ENCODE measurements at places on chromosomes 6 and 20.

- no peak for DNase-seq
These were observed 18.5 kb upstream of the TUBB2A start for GRCh38 chr6:3175715-3176402.

DNA sequence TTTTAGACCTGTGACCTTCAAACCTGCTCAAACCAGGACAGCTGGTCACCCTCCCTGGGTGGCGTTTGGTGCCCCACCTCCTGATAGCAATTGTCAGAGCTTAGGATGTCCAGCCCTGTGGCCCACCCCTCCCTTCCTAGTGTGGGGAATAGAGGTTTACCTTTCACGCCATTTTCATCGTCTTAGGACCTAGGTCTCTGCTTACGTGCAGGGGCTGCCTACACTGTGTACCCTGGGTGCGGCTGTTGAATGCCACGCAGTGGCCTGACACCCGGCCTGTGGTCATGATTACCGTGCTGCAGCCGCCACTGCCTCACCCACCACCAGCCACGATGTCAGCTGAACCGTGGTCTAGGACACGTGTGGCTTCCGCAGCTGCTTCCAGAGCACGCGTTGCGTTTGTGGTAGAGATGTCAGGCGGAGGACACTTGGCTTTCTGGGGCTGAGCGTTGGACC lies 157.3 kb downstream of the DTNBP1 start:
- no peak for DNase-seq

DNA sequence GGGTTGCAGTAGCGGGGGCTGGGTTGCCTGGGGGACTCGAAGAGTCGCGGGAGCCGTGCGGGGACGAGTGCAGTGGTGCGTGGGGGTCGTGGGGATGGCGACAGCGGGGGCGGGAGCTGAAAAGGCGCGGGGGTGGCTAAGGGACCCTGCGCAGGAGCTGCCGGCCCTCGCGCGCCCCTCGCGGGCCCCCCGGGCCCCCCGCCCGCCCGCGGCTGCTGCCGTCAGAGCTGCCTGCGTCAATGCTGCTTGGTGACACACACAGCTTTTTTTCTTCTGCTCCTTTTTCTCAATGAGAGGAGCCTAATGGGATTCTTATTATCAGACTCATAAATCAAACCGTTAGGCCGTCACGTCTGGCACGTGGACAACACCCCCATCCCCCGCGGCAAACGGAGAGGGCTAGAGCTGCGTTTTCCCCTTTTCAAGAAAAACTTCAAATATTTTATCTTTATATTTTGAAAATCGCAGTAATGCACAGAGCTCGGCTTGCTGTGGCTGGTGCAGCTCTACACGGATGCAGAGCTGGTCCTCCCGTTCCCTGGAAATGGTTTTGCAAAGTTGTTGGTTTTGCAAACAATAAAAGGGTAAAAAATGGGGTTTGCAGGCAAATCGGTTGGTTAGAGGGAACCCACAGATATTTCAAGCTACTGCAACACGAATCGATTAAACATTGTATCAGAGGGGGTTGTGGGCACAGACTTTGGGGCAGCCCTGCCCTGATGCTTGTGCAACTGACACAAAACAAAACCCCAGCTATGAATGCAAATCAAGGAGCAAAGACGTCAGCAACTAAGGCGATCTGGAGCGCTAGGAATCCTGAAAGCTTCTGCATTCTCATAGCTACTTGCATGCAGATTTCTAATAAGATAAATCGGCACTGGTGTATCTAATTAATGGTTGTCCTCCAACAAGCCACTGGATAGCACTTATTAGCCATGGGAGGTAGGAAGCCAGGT lies 161.4 kb downstream of the TBXT start:
- DNase-seq, result peak; percentile 5

GRCh38 chr20:54282625-54283024 lies 74.7 kb downstream of the PFDN4 start:
- no peak for DNase-seq

DNA sequence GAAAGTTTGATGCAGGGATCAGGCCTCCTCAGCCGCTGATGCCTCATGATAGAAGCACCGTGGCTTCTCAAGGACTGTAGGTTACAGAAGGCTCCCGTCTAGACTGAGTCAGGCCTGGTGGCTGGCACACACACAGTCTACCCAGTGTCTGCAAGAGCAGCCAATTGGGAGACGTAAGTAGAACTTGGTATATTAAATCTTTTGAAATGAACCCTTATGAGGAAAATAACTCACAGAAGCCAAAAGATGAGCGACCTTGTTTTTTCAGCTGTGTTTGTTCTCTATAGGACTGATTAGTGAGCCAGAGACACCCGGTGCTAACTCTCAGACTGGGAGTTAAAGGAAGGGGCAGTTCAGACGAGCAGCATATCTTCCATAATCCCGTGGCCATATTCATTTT lies 5.9 kb upstream of the PDE10A start:
- no peak for DNase-seq

- no peak for DNase-seq
These were observed 36.4 kb upstream of the RNF144B start for GRCh38 chr6:18350712-18351111.

GRCh38 chr20:57809661-57810172 lies 99.9 kb upstream of the PMEPA1 start:
- no peak for DNase-seq

DNA sequence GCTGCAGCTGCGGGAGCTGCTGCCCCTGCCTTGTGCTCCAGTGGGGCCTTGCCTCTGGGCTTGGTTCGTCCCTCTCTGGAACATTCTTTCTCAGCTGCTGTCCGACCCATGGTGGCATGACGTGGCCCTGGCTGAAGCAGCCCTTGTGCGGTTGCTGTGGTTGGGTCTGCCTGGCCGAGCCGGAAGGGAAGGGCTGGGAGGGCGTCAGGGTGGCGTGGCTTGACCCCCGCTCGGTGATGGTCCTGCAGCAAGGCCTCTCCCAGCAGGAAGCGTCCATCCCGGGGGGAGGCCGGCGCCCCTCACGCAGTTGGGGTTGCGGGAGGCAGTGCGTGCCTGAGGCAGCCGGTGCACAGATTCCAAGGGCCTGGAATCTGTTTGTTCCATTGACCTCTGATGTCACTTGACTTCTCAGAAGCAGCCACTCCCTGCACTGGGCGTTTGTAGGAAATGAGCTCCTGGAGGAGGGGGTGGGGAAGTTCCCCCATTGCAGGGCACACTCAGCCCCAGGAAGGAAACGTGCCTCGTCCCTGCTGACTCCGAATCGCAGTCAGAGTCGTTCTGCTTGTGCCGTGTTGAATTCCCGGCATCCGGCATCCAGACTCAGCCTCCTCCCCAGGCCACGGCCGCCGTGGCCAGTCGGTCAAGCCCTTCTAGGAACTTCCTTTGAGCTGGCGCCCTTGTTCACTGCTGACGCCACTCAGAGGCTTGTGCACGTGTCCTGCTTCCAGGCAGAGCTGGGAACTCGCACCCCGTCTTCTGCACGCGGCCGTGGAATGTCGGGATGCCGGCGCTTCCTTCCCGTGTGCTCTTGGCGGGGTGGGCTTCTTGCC lies 9.7 kb upstream of the TNFRSF6B start:
- DNase-seq, result no peak

DNA sequence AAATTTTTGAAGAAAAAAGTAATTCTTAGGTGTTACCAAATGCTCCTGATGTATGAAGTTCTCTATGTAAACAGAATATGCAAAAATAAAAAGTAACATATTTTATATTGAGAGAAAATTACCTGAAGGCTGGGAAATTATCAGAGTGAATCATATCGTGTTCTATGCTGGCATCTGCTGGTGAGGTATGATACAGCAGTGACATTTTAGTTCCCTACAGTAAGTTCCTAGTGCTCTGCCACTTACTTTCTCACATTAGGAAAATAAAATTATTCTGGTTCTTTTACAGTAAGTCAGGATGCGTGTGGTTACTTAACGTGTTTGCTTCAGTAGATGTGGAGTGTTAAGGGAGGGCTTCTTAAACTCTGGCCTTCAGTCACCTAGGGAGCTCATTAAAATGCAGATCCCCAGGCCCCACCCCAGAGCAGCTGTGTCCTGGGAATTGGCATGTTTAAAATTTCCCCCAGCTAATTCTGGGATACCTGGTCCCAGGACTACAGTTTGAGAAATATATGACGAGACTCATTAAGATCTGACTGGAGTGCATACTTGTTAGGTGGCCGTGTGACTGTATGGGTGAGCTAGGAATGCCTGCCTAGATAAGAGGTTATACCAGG lies 3.2 kb downstream of the ACTR5 start:
- DNase-seq, result peak; percentile 34

- no peak for DNase-seq
These were observed 4.8 kb upstream of the CD93 start for GRCh38 chr20:23090878-23091277.

GRCh38 chr6:168307015-168307694 lies 12.4 kb downstream of the DACT2 start:
- no peak for DNase-seq

GRCh38 chr6:110191477-110191876 lies 11.2 kb downstream of the CDC40 start:
- DNase-seq, result no peak

DNA sequence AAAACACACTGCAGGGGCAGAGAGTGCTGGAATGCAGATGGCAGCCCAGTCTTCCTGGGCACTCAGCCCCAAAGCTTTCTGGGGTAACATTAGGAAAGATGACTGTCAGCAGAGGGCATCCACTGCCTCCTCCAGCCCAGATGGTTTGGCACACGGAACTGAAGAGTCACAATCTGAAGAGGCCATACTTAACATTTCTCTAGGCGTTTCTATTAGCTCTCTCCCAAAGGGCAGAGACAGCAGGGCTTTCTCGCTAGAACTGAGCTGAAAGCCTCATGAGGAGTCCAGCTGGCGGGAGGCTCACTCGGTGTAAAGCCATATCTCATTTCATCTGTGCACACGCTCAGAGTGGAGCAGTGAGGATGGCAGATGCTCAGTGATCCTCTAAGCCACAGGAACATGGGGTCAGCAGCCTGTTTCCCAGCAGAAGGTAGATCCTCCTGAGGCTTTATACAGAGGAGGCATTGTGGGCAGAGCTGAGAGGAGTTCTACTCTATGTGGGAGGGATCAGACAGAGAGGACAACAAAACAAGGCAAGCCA lies 28.1 kb downstream of the ALDH8A1 start:
- DNase-seq, result no peak

DNA sequence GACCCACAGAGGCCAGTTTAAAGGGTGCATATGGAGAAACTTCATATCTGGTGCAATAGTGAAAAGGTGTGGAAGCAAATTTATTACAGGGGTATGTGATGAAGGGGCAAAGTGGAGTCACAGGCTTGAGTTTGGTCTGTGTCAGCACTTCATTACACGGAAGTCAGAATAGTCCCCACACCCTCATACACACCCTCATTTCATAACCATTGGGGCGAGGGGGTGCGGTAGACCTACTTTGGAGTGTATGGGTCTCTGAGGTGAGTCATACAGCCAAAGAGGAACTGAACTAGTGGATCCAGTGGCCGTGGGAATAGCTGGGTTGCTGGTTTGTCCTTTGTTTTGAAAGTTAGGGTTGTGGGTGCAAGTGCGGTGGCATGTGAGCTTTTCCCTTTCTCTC lies 3.3 kb downstream of the TM9SF4 start:
- DNase-seq, result no peak

DNA sequence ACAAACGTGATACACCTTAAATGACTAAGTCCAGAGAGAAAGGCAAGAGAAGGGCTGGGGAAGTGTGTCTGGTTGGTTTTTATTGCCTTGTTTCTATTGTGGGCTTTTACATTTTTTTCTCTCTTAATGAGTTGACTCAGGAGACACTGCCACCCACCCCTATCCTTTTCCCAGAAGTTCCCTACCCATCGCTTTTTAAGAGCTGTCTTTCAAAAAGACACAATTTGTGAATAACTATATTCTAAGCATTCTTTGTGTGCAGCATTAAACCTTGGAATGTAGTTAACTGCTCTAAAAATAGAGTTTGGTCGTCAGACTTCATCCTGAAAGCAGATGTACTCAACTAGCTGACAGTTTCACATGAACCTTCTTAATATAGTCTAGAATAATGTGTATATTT lies 174.9 kb downstream of the ISM1 start:
- no peak for DNase-seq

GRCh38 chr6:140987364-140988155 lies 1145.2 kb upstream of the GJE1 start:
- DNase-seq, result no peak

GRCh38 chr6:154614101-154614500 lies 103.6 kb upstream of the CNKSR3 start:
- DNase-seq, result no peak

DNA sequence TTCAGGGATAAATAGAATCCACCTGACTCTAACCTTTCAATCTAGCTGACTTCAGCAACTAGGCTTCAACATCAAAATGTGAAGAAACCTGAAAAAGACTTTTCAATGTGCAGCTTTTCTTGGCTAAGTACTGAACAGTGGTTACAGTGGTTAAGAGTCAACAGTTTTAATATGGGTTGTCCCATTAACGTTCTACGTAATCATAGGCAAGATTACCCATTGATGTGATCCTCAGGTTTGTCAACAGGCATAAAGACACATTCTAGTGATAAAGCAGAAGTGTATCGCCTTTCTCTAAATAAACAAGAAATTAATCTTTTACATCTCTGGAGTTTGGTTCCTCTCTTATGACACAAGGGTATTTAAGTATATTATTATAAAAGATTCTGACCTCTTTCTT lies 154.1 kb upstream of the RUNX2 start:
- no peak for DNase-seq
